Activated naive CD4-positive, alpha-beta T cell treated with Interleukin-2 at 50 U/mL for 16 hours (primary cell): ENCODE measurements at places on chromosomes 13 and 19.

DNA sequence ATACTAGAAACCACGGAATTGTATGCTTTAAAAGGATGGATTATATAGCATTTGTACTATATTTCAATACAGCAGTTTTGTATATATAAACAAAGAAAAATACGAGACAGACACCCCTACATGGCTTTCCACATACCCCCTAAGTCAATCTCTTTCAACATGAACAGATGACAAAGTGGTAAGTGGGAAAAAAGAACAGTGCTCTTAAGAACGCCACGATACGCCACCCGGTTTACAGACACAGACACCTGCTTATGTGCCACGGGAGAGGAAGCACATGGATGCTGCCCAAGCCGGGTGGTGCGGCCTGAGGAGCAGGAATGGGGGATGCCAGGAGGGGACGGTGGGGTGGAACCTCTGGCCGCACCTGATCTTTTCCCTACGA is 8.1 kb downstream of the CAPS start:
- no peak for DNase-seq

DNA sequence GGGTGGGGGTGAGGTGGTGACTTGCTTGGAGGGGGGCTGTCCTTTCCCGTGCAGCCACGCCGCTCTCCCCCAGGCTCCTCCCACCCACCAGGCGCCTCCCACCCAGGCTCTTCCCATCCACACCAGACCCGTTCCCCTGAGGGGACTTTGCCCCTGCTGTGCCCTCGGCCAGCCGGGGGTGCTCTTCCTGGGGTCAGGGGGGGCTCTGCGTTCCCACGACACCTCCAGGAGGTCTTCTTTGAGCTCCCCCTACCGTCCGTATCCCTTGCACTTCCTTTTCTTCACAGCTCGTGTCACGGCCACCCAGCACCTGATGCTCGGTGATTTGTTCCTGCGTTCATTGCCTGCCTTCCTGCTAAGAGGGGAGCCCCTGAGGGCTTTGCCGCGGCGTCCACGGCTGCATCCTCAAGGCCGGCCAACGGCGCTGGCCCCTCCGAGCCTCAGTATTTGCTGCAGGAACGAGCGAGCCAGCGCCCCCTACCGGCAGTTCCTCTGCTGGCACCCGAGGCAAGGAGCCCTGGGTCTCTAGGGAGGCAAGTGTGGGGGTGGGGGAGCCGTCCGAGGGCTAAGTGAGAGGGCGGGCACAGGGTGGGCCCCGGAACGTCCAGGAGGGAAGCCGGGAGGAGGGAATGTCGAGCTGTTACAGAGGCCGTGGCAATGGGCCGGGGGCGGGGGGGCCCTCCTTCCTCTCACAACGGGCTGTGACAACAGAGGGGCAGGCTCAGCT is 11.8 kb downstream of the LRRC4B start:
- DNase-seq, result peak; percentile 77

DNA sequence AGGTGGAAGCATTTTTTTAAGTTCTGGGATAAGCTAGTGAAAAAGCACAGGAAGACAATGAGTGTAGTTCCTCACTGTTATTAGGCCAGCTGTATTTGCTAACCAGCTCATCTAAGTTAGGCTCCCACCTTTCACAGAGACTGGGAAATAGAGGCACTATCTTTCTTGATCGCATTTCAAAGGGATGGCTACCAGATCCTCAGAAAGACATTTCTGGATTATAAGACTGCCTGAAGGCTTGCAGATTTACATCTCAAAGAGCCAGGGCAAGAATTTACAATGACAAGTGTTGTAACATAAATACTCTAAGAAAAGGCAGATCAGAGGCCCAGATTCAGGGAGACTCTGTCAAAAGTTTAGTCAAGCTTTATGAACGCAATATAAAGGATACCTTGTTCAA is 1005.5 kb downstream of the PCDH9 start:
- DNase-seq, result no peak

DNA sequence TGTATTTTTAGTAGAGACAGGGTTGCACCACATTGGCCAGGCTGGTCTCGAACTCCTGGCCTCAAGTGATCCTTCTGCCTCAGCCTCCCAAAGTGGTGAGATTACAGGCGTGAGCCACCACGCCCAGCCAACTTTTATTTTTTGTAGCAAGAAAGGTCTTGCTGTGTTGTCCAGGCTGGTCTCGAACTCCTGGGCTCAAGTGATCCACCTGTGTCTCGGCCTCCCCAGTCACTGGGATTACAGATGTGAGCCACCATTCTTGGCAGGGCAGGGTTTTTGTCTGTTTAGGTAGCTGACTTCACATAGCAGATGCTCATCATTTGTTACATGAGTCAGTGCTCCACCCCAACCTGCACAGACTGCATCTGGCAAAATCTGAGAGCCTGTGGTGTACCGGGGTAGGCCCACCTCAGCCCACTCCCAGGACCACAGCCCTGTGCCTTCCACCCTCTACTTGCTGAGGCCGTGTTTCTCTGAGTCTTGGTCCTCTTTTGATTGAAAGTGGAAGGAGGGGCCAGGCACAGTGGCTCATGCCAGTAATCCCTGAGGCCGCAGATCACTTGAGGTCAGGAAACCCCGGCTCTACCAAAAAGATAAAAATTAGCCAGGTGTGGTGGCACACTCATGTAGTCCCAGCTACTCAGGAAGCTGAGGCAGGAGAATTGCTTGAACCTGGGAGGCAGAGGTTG is 4.2 kb upstream of the TNPO2 start:
- DNase-seq, result no peak

DNA sequence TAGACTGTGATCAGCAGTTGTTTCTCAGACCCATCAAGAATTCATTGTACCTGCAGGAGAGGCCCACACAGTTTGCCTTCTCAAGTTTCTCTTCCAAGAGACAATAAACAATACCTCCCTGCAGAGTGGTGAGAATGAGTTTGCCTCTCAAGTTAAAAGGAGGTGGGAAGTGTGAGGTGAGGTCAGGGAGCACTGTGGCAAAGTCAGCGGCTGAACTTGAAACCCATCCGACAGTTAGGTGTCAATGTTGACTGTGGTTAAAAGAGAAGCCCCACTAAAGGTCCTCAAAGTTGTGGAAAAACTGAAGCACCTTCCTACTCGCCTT is 72.9 kb upstream of the TSC22D1 start:
- peak; percentile 31 for DNase-seq

DNA sequence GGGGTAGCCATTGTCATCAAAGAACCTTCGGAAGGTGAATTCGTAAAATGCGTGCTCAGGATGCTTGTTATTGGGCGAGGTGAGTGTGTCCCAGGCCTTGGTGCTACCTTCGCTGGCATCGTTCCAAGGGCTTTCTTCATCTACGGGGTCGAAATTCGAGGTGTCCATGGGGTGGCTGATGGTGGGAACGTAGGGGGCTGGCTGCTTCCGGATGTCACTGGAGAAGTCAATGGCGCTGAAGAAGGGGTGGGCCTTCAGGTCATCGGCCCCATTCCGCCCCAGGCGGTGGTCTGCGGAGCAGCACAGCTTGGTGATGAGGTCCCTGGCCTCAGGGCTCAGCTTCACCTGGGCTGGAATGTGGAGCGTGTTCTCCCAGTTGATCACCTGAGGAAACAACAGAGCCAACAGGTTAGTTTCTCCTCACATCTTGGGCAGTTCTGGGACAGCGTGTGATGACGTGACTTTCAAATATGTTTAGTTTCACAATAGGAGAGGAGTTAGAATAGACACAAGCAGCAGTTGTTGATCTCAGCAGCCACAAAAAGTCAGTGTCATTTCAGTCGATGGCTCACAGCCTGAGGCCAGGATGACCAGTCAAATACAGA is 72.5 kb upstream of the XPO4 start:
- DNase-seq, result no peak

DNA sequence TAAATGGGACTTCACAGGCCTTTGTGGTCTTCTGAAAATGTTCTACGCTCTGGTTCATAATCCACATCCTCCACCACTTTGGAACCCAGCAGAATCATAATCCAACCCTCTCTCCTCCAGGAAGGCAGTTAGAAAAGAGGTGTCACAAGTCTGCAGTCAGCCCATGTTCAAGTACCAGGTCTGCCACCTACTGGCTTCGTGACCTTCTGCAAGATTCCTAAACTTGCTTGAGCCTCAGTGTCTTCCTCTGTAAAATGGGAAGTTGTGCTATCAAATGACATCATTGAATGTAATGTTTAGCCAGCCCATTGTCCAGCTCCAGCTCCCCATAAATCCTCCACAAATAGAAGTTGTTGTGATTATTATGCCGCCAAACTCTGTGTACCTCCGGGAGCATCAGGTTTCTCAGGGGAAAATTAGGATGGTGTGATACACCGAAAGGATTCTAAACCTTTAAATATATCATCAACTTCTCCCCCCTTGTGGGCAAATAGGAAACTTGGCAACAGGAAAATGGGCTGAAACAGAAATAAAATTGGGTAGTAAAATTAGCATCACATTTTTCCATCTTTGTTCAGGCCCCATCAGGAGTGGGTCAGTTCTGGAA is 109.7 kb downstream of the NUFIP1 start:
- DNase-seq, result no peak

GRCh38 chr13:106277484-106278154 is 257.8 kb downstream of the EFNB2 start:
- DNase-seq, result no peak

GRCh38 chr13:74301258-74301935 is 167.2 kb upstream of the KLF12 start:
- DNase-seq, result no peak

DNA sequence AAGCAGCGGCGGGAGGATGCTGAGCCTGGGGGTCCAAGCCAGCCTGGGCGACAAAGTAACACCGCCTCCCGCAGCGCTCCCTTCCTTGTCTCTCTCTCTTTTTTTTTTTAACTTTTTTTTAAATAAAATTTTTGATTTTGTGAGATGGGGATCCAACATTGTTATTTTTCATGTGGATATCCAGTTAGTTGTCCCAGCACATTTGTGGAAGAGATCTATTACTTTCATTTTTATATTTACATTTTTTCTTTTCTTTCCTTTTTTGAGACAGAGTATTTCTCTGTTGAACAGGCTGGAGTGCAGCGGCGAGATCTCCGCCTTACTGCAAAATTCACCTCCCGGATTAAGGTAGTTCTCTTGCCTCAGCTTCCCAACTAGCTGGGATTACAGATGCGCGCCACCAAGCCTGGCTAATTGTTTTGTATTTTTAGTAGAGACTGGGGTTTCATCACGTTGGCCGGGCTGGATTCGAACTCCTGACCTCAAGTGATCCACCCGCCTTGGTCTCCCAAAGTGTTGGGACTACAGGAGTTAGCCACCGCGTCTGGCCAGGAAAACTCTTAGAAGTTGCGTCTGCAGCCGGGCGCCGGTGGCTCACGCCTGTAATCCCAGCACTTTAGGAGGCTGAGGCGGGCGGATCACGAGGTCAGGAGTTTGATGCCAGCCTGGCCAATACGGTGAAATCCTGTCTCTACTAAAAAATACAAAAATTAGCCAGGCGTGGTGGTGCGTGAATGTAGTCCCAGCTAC is 19.4 kb downstream of the ZNF816 start:
- DNase-seq, result no peak

- no peak for DNase-seq
These were observed 77.0 kb downstream of the STARD13 start for GRCh38 chr13:33208290-33209220.

- no peak for DNase-seq
These were observed 824 bp downstream of the TSEN34 start for GRCh38 chr19:54191811-54192453.

GRCh38 chr13:31781064-31781463 is 41.7 kb downstream of the RXFP2 start:
- DNase-seq, result no peak

DNA sequence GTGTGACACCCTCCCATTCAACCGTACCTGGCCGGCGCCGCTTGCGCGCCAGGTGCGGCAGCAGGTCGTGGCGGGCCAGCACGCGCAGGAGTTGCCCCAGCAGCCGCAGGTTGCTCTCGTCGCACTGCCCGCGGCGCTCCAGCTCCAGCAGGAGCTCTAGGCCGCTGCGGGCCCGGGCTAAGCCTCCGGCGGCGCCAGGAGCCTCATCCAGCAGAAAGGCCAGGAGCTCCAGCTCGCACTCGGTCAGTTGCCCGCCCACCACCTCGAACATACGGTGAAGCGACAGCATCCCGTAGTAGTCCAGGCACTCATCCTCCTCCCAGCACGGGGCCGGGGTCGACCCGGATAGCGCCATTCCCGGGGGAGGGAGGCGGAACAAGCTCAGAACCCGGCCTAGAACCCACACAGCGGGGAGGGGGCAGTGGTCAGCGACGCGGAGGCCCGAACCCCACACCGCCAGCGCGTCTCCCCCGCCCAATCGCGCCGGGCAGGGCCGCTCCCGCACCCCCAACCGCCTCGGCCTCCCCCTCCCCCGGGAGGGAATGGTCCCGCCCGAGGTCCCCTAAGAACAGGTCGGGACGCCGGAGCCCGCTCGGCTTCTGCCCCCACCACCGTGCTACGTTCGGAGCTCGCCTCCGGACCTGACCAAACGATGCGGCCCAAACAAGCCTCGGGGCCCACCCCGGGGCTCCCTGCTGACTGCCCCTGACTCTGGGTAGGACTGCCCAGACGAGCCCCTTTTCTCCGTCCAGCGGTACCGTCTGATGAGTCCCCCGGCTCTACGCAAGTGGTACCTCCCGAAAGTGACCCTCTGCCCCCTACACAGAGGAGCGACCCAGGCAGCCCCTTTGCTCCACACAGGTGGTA is 591 bp downstream of the DEDD2 start:
- peak; percentile 35 for DNase-seq

GRCh38 chr19:12992729-12993128 is 2.5 kb upstream of the NFIX start:
- no peak for DNase-seq

- no peak for DNase-seq
These were observed 46.5 kb downstream of the DNM2 start for GRCh38 chr19:10764340-10764894.

DNA sequence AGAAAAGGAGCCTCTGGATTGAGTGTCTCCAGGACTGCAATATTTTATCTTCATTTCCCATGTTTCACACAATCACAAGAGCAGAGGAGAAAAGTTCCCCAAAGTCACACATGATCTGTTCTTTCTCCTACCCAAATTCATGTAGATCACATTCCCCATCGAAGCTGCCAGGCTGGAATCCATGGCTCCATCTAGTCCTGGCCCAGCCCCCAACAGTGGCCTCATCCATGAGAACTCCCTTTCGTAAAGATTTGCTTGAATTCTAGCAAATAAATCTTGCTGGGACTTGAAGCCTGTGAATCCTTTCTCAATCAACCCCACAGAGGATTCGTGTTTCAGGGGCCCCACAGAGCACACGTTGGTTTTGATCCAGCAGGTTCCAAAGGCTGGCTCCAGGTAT is 109.5 kb downstream of the COL4A1 start:
- DNase-seq, result no peak

DNA sequence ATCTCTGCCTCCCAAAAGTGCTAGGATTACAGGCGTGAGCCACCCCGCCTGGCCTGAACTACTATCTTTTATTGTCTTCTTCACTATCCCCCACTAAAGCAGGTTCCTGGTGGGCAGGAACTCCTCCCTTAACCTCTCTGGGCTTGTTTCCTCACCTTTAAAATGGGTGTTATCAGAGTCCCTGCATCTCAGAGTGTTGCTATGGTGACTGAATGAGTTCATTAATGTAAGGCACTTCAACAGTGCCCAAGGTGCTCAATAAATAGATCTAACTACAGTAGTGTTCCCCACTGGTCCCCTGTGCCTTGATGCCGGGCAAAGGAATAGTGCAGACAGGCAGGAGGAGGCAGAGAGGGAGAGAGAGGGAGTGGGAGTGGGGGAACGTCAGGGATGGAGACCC is 20.5 kb downstream of the CCDC97 start:
- DNase-seq, result no peak
